T1000 (cell line): ENCODE measurements at places on chromosomes 1 and 21.

GRCh38 chr1:11944358-11944931 lies 9.9 kb downstream of the PLOD1 start:
- DNase-seq: no peak

DNA sequence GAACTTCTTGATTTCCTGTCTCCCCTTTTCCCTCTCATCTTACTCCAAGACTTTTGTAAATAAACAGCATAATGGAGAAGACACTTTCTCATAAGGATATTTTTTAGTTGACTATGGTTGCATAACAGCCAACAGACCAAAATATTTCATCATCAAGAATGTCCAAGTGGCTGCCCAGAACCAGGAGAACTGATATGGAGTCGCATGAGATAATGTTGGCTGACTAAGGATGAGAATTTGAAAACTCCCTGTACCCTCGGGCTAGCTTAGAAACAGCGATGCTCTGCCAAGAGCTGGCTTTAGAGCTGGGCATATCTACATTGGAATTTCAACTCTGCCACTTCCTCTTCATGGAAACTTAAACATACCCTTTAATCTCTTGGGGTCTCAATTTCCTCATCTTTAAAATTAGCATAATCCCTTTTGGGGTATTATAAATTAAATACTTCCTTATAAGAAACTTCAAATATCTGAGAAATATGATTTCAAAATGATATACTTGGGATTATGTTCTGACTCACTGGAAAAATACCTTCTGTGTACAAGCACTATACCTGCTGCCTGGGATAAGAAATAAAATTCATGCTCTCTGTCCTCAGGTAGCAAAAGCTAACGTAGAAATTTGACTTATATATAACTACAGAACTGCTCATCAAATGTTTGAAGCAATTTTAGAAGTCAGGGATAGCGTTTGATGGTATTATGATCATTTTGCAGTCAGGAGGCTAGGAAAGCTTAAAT lies 777.3 kb downstream of the LTN1 start:
- peak; percentile 38 for DNase-seq

DNA sequence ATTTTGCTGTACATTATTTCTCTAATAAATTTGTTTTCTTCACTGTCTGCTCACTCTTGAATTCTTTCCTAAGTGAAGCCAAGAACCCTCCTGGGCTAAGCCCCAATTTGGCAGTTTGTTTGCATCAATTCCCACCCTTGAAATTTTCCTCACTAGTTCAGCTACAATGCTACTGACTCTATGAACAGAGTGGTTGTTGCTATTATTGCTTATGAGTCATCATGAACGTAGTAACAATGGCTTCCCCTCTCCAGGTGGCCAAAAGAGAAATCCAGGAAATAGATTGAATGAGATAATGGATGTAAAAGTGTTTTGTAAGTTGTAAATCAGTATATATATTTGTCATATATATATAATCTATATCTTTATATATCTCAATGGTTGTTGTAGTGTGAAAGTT lies 193.0 kb downstream of the URB2 start:
- no peak for DNase-seq

- no peak for DNase-seq
These were observed 285.1 kb downstream of the CACNA1E start for GRCh38 chr1:181768211-181768929.

DNA sequence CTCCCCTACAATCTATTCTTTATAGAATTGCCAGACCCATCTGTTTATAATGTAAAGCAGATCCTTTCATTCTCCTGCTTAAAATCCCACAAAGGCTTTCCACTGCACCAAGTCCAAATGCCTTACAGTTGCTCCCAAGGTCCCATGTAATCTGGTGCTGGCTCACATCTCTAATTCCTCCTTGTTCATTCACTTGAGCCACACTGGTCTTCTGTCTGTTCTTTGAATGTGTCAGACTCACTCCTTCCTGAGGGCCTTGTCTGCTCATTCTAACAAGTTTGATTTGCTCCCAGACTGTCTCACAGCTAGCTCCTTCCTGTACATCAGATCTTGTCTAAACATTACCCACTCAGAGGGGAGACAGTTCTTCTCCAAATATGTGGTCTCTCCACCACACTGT lies 38.9 kb downstream of the ALG14 start:
- DNase-seq: no peak

DNA sequence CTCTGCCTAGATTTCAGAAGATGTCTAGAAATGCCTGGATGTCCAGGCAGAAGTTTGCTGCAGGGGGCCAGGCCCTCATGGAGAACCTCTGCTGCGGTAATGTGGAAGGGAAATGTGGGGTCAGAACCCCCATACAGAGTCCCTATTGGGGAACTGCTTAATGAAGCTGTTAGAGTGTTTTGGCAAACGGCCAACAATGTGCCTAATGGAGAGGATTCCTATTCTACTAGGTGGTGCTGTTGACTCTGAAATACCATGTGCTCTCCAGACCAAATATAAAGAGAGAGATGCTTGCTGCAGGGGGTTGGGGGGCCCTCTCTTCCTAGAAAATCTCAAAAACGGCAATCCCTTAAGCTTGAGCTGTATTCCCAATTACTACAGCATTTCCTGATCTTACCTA lies 57.1 kb upstream of the DR1 start:
- DNase-seq: no peak

DNA sequence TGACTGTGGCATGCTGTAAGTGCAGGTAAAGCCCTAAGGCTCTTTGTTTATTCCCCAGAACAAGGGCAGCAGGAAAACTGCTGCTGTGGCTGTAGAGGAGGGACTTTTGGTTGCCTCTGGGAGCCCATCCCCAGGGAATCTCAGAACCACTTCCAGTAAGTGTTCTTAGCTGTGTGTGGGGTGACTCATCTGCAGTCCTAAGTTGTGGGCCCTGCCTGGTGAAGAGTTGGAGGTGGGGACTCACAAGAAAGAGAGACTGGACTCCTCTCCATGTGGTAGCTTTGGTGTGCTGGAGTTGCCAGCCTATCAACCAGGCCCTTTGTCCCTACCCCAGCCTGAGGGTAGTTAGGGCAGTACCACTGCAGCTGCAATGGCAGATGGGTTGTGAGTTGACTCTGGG lies 24.0 kb upstream of the DENND1B start:
- peak; percentile 67 for DNase-seq

DNA sequence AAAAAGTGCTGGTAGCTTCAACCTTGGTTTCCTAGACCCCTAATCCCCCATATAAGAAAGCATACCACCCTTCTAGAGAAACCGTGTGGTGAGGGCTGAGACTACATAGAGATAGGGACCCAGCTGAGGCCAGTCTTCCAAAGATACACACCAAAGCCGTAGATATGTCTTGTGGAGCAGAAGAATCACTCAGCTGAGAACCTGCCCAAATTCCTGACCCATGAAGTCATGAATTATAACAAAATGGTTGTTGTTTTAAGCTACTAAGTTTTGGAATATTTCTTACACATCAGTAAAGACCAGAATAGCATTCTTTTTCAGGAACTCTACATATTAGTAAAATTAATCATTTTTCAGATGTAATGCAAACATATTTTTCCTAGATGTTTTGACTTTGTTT lies 3.3 kb upstream of the SNRPE start:
- DNase-seq: peak; percentile 15

GRCh38 chr1:245079021-245079609 lies 75.7 kb upstream of the KIF26B start:
- no peak for DNase-seq

GRCh38 chr21:36461918-36462486 lies 17.9 kb downstream of the CLDN14 start:
- DNase-seq: no peak

- no peak for DNase-seq
These were observed 64.4 kb upstream of the IPO9 start for GRCh38 chr1:201764579-201764978.

GRCh38 chr1:169003864-169004516 lies 102.5 kb upstream of the ATP1B1 start:
- DNase-seq: no peak

DNA sequence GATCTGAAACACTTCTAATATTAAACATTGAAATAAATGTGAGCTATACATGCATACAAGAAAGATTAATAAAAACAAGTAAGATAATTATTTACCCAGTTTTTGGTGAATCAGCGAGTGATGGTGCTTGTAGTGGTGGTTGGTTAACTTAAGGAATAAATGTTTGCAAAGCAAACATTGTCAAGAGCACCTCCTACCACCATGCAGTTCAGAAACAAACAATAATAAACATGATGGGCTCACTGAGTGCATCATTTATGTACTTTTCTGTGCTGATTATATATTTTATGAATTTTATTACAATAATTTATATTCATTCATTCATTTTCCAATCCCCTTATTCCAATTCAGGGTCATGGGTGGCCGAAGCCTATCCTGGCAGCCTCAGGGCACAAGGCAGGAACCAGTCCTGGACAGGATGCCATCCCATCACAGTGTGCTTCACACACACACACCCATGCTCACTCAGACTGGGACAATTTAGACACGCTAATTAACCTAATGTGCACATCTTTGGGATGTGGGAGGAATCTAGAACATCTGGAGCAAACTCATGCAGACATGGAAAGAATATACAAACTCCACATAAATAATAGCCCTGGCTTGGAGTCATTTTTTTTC lies 57.8 kb downstream of the ZMYM4 start:
- DNase-seq: no peak

DNA sequence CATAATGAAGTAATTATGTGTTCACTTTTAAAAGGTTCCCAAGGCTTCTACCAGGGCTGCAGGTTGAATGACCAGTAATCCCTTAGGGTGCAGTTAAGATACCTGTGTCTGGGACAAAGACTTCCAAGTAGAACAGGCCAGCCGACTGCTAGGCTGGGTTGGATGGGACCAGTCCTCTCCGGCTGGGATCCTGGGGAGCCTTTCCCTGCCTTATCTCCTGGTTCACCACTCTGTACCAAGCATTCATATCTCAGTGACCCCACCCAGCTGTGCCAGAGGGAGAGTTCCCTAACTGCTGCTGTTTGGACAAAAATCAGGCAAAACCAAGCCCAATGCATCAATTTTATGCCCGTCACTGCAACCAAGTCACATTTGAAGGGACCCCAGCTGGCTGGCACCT lies 116.2 kb upstream of the ATP1A1 start:
- no peak for DNase-seq

DNA sequence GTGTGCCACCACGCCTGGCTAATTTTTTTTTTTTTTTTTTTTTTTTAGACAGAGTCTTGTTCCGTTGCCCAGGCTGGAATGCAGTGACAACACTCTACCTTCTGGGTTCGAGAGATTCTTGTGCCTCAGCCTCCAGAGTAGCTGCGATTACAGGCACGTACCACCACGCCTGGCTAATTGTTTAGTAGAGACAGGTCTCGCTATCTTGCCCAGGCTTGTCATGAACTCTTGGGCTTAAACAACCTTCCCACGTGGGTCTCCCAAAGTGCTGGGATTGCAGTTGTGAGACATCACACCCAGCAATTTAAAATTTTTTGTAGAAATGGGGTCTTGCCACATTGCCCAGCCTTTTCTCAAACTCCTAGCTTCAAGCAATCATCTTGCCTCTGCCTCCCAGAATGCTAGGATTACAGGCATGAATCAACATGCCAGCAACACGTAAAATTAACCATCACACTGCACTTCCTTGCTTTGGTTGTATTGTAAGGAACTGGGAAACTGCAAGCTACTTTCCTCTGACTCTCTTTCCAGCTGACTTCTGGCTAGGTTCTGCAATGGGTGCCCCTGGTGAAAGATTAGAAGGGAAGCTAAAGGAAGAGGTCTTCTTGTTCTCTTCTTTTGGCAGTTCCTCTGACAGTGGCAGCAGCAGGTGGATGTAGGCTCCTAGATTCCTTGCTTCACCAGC lies 13.9 kb upstream of the IL6R start:
- no peak for DNase-seq

DNA sequence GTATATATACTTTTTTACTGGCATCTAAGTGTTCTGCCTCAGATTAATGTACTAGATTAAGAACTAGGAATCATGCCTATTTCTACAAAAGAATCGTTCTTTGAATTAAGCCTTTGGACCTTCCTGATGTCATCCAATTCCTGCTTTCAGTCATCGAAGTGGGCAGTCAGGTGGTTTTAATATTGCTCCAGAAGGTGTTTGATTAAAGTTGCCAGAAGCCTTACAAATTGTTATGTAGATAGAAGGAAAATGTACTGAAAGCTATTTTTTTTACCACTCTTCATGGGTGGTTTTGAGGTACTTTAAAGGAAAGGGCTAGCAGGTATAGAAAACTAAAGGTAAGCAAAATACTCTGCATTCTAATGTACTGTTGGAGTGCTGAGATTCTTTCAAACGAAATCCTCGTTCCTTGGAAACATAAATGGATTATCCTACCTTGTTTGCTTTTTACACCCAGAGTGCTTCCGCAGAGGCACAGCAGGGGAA lies 716 bp downstream of the CTBS start:
- DNase-seq: no peak

DNA sequence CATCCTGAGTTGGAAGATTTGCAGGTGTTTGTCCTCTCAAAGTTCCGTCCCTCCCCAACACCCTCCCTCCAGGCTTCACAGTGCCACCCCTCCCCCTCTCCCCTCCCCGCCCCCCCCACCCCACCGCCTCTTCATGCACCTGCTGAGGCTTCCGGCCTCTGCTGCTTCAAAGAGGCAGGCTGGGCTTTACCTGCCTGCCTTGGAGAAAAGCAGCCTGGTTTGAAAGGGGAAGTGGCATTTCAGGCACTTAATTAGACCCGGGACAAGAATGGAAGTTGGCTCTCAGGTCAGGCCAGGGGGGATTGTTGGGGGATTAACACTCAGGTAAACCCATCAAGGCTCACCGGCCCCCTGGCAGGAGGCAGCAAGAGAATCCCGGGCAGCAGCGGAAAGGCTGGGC lies 21.1 kb downstream of the PAX7 start:
- no peak for DNase-seq

- peak; percentile 87 for DNase-seq
These were observed 42.6 kb upstream of the SRSF10 start for GRCh38 chr1:24022581-24023361.

DNA sequence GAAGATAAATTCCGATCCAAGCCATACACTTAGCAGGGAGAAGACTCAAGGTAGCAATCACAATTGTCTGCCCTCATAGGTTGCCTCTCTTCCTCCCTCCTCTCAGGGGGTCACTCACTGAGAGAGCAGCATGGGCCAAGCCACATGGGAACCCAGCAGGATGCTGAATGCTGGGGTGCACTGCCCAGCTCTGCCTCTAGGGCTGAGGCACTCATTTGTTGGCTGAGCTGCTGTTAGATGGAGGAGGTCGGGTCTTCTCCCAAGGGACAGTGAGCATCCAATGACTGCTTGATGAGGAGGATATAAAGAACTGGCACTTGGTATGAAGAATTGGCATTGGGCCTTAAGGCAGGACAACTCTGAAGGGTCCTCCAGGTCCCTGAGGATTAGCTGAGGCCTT lies 418.8 kb downstream of the SIPA1L2 start:
- DNase-seq: no peak

DNA sequence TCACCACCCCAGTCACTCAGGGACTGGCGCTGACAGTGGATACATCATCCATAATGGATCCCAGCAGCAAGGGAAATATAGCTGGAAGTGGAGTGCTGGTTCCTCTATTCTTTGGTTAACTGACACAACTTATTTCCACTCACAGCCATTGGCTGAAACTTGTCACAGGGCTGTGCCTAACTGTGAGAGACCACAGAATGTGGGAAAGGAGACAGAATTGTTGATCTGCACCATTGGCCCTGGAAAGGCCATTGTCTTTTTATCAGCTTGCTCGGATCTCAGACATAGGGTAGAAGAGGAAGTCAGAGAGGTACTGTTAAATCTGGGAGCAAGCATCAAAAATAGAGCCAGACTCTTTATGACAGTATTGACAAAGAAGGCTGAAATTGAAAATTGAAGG lies 451.3 kb downstream of the AJAP1 start:
- DNase-seq: no peak
